T-helper 2 cell treated with Interferon-gamma antibody and Interleukin-4, amounts not matched to agents 5 μg/mL and 100 μg/mL, for 36 hours (primary cell): ENCODE measurements at places on chromosomes 1 and 21.

DNA sequence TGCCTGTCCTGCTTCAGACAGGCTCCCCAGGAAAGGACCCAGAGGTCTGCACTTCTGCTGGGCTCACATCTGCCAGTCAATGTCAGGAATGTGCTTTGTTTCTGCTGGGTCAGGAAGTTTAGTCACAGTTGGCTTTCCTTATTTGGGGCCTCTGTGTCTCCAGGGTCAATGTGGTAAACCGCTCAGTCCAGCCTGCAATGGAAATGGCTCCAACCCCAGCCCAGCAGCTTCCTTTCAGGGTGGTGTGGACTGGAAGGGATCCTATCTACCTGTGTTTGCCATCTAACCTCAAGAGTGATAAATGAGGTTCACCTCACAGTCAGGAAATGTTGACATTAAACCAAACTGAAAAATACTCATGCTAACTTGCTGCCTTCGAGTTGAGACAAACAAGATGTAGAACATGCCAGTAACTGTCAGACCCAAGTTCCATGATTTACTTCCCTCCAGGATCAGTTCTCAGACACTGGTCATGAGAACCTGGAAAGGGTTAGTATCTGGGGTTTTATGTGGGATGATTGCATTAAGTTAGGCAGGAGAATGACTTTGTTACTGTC, 20.3 kb downstream of the ENO1 start:
- DNase-seq = peak; percentile 29

- no peak for DNase-seq
These were observed 10.7 kb downstream of the ZFYVE9 start for GRCh38 chr1:52152572-52152971.

- no peak for DNase-seq
These were observed 23.6 kb upstream of the CCDC17 start for GRCh38 chr1:45647248-45648021.

GRCh38 chr1:5690291-5690690, 301.9 kb downstream of the NPHP4 start:
- no peak for DNase-seq

DNA sequence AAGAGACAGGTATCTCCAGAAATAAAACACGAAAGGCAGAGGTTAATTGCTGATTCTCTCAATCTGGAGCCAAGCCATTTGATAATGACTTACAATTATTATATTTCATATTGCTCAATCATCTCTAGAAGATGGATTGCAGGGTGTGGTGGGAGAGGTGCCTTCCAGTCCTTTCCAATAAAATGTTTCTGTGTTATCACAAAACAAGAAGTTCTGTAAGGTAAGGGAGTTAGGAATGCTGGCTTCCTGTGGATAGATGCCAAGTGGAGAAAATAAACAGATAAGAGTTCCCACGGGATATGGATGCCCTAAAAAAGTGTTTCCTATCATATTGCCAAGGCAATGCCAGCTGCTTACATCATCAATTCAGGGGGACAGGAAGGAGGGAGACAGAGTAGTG, 7.2 kb upstream of the CCN1 start:
- no peak for DNase-seq

- DNase-seq = no peak
These were observed 113.4 kb downstream of the ERG start for GRCh38 chr21:38384675-38385426.

GRCh38 chr1:43841321-43842174, 92.1 kb upstream of the ARTN start:
- no peak for DNase-seq

- DNase-seq = no peak
These were observed 103.2 kb upstream of the COA6 start for GRCh38 chr1:234270093-234270492.

- DNase-seq = peak; percentile 14
These were observed at the start of gene PDE9A for GRCh38 chr21:42653231-42654061. TSS of gene PDE9A (plus strand) at chr21:42653621. CDS start at chr21:42653815, 194 bp downstream.

DNA sequence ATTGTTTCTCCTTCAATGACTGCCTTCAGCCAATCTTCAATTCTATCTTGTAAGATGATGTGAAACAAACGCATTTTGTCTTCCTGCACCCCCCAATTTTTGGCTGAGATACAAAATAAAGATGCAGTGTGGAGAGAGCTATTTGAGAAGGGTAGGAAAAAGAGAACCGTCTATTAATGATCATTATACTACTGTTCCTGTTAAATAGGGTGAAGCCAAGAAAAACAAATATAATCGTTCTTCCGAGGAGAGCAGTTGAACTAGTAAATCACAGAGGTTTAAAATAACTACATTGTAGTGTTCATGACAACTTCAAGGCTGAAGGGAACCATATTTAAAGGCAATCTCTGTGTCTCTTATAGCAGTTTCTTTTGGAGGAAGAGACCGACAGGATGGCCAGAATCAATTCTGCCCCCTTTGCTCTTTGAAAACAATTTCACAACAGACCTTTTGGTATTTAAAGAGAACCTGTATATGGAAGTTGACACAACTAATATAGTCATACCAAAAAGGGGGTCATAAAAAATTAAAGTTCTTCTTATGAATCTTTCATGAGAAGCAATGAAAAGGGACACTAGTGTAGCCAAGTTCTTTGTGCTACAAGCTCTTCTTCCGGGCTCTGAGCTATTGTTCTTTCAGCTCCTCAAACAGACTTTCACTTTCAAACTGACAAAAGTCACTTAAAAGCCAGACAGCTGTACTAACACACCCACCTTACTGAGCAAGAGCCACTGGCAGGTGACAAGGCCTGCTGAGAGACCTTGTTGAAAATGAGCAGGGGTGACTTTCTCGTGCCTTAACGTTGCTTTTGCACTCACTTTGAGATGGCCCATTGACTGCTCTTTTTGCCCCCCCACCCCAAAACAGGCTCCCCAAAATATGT, 30.9 kb downstream of the PROX1 start:
- no peak for DNase-seq

- DNase-seq = no peak
These were observed 10.8 kb downstream of the TRIM45 start for GRCh38 chr1:117110774-117111173.

GRCh38 chr1:200409203-200409760, 554 bp downstream of the ZNF281 start:
- DNase-seq = peak; percentile 19

DNA sequence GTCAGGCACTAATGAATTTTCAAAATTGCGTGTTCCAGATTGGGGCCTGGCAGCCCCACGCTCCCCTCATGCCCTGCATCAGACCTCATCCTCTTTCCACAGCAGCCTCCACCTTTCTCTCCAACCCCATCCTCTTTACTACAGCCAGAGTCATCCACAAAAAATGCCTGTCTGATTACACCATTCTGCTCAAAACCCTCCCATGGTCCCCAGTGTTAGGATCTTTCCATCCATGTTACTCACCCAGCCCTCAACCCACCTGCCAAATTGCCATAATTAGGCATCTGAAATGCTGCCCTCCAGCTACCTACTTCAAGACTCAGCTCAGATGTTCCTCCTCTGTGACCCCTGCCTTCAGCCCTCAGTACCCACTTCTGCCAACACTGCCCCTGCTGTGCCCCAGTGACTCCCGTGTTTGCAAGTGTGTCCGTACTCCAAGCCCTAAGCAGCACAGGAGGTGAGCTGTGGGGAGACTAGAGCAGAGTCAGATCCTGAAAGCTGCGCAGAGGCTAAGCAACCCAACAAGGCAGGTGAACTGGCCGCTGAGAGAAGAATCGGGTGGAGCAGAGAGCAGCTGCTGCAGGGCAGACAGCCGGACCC, 715 bp upstream of the ARTN start:
- DNase-seq = no peak

GRCh38 chr1:113453771-113454083, 63.4 kb downstream of the MAGI3 start:
- no peak for DNase-seq

- DNase-seq = no peak
These were observed 43.0 kb downstream of the UBE2U start for GRCh38 chr1:64246294-64246917.

DNA sequence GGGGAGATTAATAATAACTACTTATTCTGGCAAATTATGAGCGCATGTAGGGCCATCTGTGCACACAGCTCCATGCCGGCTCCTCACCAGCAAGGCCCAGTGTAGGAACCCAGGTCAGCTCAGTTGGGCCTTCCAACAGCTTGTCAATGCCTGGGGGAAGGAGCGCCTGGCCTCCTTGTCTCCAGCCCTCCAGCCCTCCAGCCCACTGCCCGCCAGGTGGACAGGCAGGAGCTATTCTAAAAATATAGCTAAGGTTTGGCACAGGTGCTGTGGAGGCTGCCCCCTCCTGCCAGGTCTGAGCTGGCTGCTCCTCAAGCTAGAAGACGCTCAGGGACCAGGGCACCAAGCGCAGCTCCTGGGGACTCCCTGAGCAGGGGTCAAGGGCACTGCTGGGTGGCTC, 85.7 kb downstream of the GRIK3 start:
- no peak for DNase-seq

- peak; percentile 51 for DNase-seq
These were observed at the start of gene COL6A1 for GRCh38 chr21:45981151-45982091. TSS of gene COL6A1 (plus strand) at chr21:45981770. CDS start at chr21:45981851, 81 bp downstream.

GRCh38 chr1:60911966-60912697, 170.2 kb upstream of the NFIA start:
- no peak for DNase-seq

DNA sequence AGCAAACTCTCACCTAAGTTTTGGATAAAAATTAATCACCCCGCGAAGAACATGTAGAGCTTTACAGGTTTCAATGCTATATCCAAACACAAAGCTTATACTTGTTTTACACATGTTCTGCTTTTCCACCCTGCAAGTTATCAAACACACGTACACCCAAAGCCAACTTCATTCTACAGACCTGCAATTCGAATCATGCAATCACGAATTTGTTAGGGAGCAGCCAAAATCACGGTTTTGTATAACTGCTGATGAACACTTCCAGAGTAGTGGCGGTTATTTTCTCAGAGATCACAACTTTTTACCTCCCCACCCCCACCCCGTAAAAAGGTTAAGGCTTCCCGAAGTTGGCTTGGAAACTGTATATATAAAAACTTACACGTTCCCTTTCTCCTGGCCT, 1.4 kb downstream of the HMGN1 start:
- DNase-seq = no peak

DNA sequence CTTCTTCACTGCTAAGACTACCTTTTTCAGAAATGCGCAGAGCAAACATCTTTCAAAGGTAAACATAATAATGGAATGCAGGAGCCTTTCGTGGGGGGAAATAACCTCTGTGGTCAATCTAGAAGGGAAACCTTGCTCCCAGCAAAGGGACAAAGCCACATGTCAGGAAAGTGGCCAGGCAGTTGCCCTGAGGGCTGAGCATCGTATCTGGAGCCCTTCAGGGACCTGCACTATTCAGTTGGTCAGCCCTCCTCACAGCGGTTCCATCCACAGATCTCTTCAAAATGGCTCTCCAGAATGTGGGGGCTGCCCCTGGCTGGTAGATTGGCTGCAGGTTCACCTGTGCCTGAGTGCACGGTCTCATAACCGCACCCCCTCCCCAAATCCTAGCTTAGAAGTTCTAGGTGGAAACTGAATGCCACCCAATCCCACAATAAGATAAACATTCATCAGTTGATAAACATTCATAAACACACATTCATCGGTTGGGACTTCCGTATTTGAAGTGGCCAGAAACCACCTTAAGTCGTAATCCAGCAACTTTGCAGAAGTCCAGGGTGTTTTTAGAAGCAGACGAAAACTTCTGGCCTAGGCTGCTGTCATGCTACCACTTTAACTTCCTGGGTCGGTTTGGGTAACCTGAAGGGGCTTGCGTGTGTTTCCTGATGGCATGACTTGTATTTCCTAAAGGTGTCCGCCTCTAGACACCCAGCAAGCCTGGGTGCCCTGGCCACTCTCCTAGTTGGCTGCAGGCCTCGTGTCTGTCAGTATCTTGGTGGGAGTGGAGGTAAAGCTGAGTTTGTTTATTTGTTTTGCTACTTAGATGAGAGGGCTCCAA, 50.5 kb downstream of the RASSF5 start:
- DNase-seq = no peak

DNA sequence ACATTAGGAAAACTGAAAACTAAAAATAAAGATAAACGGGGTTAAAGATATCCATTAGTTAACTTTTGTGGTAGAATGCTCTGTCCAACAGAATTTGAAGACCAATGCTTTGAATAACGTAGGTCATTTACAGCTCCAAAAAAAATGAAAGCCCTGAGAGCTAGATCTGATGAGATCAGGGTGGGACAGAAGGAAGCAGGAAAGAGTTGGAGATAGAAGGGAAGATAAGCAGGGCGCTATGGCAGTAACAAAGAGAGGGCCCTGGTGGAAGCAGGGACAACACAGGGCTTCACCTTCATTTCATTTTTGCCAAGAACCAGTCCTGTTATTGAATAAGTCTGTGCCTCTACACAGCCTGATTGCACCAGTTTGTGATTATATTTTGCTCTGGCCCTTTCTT, 51.0 kb upstream of the RGS8 start:
- DNase-seq = no peak

DNA sequence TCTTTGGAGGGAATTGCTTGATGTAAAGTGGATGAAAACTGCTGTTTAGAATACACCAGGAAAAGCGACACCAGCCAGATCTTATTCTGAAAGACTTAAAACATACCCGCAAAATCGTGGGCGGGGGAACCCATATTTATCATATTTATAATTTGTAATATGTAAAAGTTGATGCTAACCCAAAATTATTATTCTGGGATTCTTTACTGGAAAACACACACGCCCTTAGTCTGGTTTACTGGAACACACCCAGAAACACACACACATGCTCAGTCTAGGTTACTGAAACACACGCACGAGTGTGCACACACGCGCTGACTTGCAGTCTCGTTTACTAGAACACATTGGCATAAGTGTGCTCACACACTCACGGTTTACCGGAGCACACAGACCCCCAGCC, 32.5 kb downstream of the ATP5PO start:
- DNase-seq = no peak

DNA sequence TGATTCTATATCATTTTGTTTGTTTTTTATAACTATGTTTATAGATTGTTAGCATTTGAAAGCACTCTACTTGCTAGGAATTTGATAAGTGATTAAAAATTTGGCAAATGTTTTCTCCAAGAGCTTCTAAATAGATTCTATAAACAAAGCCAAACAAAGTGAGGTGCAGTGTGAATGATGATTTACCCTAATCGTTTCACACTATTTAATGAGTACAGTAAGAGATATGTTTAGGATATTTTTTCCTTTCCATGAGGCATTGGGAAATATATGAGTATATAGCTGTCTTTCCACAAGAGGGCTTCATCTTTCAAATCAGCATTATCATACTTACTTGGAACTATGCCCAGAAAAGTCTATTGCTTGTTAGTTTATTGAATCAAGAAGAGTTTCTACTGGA, 277.0 kb upstream of the BRINP3 start:
- DNase-seq = no peak

DNA sequence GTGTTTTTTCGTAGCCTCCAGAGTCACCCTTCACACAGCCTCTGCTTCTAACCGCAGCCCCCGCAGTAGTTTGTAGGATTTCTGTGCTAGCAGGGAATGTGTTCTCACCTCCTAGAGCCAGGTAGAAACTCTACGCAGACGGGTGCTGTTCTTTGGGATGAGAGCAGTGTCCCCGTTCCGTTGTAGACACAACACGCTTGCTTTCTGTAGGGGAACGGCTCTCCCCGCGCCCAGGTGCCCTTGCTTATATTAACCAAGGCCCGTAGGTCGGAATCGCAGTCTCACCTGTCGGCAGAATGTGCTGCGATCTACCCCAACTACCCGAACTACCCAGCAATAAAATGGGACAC, 111.8 kb upstream of the NBPF11 start:
- DNase-seq = no peak
